Activated naive CD8-positive, alpha-beta T cell treated with anti-CD3 and anti-CD28 coated beads, Interleukin-2, amount 50 U/mL, for 24 hours (primary cell): ENCODE measurements at places on chromosomes 11 and 22.
A peak's percentile ranks its signal among the peaks of the same experiment; 100 is the strongest.

- H3K27me3 ChIP-seq = peaks cover 5% of the 10 kb centered on the region
- no peaks in the 10 kb centered on the region for H3K36me3 ChIP-seq
- H3K4me3 ChIP-seq = no peak overlapping the region
- H3K4me1 ChIP-seq = peaks cover 7% of the 10 kb centered on the region
These were observed 34.5 kb downstream of the APOL3 start for GRCh38 chr22:36125994-36126531.

DNA sequence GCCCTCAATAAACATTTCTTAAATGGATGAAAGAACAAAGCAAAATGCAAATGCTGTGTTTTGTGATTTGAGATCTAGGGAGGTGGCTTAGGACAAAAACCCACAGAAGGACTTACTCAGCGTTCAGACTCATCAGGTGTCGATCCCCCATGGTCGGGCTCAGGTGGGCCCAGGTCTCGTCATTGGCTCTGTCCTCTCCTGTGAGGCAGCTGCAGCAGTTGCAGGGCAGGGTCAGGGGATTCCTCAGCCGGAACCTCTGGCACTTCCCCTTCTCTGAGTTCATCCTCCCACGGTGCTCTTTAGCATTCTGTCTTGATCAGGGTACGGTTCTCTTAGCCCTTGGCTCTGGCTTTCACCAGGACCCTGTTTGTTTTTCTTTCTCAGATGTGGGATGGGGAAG, 14.0 kb upstream of the ACR start:
- H3K36me3 ChIP-seq = no peaks in the 10 kb centered on the region
- H3K27ac ChIP-seq = no peak overlapping the region
- DNase-seq = no peak
- no peaks in the 10 kb centered on the region for H3K27me3 ChIP-seq
- no peaks in the 10 kb centered on the region for H3K4me1 ChIP-seq

GRCh38 chr11:1306186-1307162, 3.0 kb downstream of the TOLLIP start:
- H3K4me3 ChIP-seq = no peak overlapping the region
- no peak overlapping the region for H3K27ac ChIP-seq
- peaks cover 10% of the 10 kb centered on the region for H3K36me3 ChIP-seq
- H3K27me3 ChIP-seq = no peaks in the 10 kb centered on the region
- peaks cover 35% of the 10 kb centered on the region for H3K4me1 ChIP-seq

GRCh38 chr22:29072979-29073617, at the start of gene KREMEN1:
Gene KREMEN1 (plus strand): TSS chr22:29073035. CDS start chr22:29073131, 96 bp downstream.
- no peak for DNase-seq
- H3K27ac ChIP-seq = no peak within 1 kb of the TSS
- peaks cover 66% of the 10 kb centered on the region for H3K27me3 ChIP-seq
- H3K4me3 ChIP-seq = peak within 1 kb of the TSS; percentile 63
- H3K4me1 ChIP-seq = peaks cover 24% of the 10 kb centered on the region

GRCh38 chr11:111101881-111102280, 143.6 kb upstream of the POU2AF2 start:
- H3K4me3 ChIP-seq = no peak overlapping the region
- peaks cover 2% of the 10 kb centered on the region for H3K27me3 ChIP-seq
- no peaks in the 10 kb centered on the region for H3K36me3 ChIP-seq
- no peak overlapping the region for H3K27ac ChIP-seq
- DNase-seq = no peak
- H3K4me1 ChIP-seq = no peaks in the 10 kb centered on the region

DNA sequence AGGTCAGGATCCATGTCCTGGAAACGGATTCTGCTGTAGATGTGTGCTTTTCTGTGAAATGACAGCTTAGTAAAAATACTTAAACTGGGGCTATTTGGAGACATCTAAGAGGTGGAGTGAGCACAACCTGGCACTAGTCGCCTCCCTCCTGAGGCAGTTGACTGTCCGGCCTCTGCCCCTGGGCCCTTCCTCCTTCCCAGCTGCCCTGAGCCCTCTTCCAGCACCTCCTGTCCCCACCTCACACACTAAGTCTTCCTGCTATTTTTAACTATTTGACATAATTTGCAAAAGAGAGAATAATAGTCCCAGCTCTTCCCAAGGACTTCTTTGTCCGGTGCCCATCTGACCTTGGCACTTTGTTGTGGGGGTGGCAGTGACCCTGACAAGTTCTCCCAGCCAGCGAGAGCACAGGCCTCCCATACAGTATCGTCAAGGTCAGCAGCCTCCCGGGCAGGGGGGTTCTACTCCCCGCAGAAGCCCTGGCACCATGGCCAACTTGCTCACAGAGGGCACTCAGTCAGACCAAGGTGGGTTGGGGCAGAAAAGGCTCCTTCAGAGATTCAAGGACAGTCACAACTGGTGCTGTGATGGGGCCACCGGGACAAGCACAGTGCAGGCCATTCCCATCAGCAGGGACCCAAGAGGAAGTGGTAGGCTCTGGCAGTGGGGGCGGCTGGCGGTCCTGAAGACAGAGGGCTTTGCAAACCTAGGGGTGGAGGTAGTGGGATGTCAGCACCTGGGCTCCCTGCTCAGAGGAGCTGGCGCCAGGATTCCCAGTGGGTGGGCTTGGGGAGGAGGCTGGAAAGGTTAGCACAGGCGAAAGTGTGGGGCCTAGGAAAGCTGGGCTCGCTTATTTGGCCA, 5.5 kb upstream of the NEAT1 start:
- peaks cover 55% of the 10 kb centered on the region for H3K4me1 ChIP-seq
- peak overlapping the region; percentile 100 for H3K4me3 ChIP-seq
- H3K27ac ChIP-seq = peak overlapping the region; percentile 97
- no peaks in the 10 kb centered on the region for H3K27me3 ChIP-seq
- DNase-seq = peak; percentile 57

DNA sequence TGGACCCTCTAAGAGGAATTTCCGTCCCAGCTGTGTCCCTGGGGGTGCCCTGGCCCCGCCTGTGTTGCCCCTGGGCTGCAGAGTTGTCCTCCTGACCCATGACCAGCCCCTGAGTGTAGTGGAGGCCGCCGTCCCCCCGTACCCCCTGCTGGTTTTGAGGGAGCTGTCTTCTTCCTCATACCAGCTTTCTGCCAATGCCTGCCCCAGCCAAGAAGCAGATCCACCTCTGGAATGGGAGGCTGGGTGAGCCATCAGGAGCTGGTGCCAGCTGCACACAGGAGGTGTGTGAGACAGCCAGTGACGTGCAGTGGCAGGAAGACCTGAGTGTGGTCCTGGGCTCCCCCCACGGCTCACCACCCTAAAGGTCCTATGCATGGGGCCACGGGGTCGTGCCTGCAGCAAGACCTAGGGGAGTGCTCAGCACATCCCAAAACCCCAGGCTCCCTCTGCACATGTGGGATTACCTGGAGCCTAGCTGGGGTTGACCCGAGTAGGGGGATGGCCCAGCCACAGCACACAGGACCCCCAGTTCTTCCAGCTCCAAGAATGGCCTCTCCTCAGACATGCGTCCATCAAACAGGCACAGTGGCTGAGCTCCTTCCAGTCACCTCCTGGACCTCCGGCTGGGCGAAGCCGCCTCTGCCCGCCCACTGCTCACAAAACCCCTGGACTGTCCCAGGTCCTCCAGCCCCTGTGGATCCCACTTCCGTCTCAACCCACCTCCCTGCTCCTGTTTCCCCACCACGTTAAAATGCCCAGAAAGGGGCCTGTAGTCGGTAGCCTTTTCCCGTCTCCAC, 647.6 kb downstream of the BRD1 start:
- no peak for DNase-seq
- H3K27ac ChIP-seq = no peak overlapping the region
- no peaks in the 10 kb centered on the region for H3K4me1 ChIP-seq
- no peaks in the 10 kb centered on the region for H3K27me3 ChIP-seq
- no peaks in the 10 kb centered on the region for H3K36me3 ChIP-seq
